ENCODE measurements at places on chromosomes 11 and 22.

GRCh38 chr22:42785706-42786499, 65.2 kb upstream of the A4GALT start:
- no peak for DNase-seq

GRCh38 chr22:17851759-17852158, 77.5 kb upstream of the BID start:
- DNase-seq = no peak

GRCh38 chr11:92962446-92962845, 7.0 kb upstream of the MTNR1B start:
- no peak for DNase-seq

- DNase-seq = no peak
Measured at GRCh38 chr22:46234969-46235368, 15.1 kb downstream of the CDPF1 start.
